SK-N-SH (cell line): ENCODE measurements at places on chromosomes 11 and 22. TPM values are rescaled to one million over a fixed set of nuclear protein-coding genes. Genes with fewer than 3 reads are reported as not detected.

The DEPDC7 gene
- 9.7 and 14.2 TPM in 2 replicates for polyA plus RNA-seq

The OR2AG1 gene
- not detected in 2 replicates for polyA plus RNA-seq

The LYVE1 gene
- not detected in 2 replicates for polyA plus RNA-seq

The SLC7A4 gene
- 0.02 TPM in 1 of 2 replicates, not detected in the other for polyA plus RNA-seq

The TCN2 gene
- polyA plus RNA-seq = 4.1 and 4.5 TPM in 2 replicates

The SPDYC gene
- polyA plus RNA-seq = not detected in 2 replicates

The GALNT18 gene
- polyA plus RNA-seq = 0.37 and 0.64 TPM in 2 replicates

The OR4S1 gene
- polyA plus RNA-seq = not detected in 2 replicates

The PANX2 gene
- polyA plus RNA-seq = 1.3 and 2.4 TPM in 2 replicates

The NXPE2 gene
- polyA plus RNA-seq = not detected in 2 replicates

The OR5B21 gene
- not detected in 2 replicates for polyA plus RNA-seq

The GP1BB gene
- polyA plus RNA-seq = 0.49 and 1.5 TPM in 2 replicates

The C11orf71 gene
- polyA plus RNA-seq = 7.8 and 8.4 TPM in 2 replicates

The IGF2 gene
- 0.05 TPM in 1 of 2 replicates, not detected in the other for polyA plus RNA-seq
